ENCODE measurements at places on chromosomes 6 and 20.

GRCh38 chr20:63567386-63568169 lies 6.5 kb downstream of the HELZ2 start:
- peak; percentile 39 for DNase-seq

DNA sequence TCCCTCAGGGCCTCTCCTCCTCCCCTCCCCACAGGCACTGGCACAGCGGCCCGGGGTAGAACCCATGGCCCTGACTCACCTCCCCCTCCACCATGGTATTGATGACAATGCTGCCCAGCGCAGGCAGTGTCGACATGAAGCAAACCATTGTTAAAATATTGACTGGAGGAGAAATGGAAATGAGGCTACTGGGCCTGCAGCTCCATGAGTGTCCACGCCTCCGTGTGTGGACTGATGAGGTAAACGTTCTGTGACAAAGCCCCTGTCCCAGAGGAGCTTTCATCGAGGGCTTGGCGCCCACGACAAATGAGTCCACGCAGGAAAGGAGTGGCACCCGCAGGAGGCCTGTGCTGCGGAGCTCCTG lies 402.7 kb downstream of the TAF4 start:
- DNase-seq, result no peak

- no peak for DNase-seq
These were observed 103.2 kb upstream of the RIPOR2 start for GRCh38 chr6:25038999-25039398.

- DNase-seq, result no peak
These were observed 295.2 kb downstream of the QKI start for GRCh38 chr6:163709693-163710092.

DNA sequence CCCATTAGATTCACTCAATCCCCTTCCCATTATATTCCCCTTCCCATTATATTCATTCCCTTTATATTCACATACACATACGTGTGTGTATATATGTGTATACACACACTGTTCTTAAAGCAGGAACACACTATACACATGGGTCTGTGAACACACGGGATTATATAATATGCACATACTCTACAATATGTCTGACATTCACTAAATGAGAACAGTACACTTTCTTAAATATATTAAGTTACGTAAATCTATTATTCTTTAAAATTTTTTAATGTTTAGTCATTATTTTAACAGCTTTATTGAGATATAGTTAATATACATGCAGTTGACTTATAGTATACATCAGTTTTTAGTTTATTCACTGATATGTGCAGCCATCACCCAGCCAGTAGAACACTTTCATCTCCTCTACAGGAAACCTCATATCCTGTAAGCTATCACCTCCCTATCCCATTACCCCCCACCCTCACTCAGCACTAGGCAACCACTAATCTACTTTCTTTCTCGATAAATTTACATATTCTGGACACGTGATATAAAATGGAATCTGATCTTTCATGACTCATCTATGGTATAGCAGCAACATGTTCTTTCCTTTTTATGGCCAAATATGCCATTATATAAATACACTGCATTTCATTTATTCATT lies 13.9 kb upstream of the SUMO4 start:
- no peak for DNase-seq

All from stimulated activated CD8-positive, alpha-beta memory T cell treated with anti-CD3 and anti-CD28 coated beads, Interleukin-2, amount 100 ng/mL, for 48 hours (primary cell).